Activated T-helper 9 cell treated with anti-CD3 and anti-CD28 coated beads, Interleukin-2, amount 50 U/mL, for 16 hours (primary cell): ENCODE measurements at places on chromosomes 2 and 18.
A peak's percentile ranks its signal among the peaks of the same experiment; 100 is the strongest.

DNA sequence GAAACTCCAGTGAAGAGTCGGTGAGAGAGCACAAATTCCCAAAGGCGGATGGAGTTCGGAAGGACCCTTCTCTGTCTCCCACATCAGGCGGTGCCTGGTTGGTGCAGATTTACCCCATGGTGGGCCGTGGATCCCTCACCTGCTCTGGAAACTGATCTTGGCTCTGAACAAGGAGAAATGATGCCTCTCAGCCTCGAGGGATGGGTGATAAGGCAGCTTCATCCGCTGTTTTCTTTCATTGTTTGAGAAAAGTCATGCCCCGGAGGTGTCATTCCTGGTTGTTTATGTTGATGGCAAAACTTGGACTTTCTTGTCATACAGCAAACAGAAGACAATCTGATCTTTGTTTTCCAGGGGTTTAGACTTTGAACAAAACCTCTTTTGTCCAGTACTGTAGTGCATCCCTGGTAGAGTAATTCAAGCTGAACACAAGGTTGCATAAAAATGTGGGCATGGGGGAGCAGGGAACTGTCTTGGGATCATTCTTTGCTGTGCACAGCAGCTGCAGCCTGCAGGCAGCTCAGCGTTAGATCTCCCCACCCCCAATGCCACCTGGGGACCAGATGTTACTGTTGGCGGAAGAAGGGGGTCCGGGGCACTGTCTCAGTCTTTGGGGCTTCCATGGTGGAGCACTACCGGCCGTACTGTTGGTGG lies 81.3 kb downstream of the NFATC1 start:
- no peak for DNase-seq

- no peak for DNase-seq
These were observed 131.5 kb downstream of the ZNF516 start for GRCh38 chr18:76363436-76364120.

GRCh38 chr2:181372646-181373040 lies 84.5 kb upstream of the ITGA4 start:
- no peak for DNase-seq

GRCh38 chr2:143428700-143429099 lies 299.5 kb downstream of the ARHGAP15 start:
- DNase-seq: peak; percentile 24

GRCh38 chr2:120391911-120392665 lies 46.2 kb downstream of the INHBB start:
- DNase-seq: no peak

DNA sequence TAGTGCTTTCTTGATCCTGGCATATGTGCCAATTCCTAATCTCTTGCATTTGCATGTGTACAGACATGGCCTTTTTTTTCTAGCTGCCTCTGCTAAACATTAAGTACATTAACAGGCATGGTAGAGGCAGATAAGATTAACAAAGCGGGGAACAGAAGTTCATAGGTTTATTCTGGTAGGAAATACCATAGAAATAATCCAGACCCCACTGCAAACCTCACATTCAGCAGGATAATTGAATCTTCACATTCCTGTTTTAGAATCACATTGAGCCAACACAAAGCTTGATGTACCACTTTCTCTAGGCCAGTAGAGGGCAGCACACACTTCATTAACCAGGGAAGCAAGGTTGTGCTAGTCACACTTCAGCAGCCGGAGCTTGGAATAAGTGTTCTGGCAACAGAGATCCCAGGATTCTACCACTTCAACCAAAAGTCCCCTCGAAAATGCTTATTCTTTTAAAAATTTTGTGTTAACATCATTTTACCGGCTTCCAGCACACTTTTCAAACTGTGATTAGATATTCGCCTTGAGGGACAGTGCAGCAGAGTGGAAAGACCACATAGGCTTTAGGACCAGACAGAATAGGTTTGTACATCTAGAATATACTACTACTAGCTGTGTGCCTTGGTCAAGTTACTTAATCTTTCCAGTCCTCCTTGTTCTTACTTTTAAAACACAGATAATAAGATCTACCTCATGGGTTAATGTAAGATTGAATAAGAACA lies 420.2 kb upstream of the CHST9 start:
- no peak for DNase-seq

GRCh38 chr2:164369366-164369765 lies 251.9 kb downstream of the GRB14 start:
- DNase-seq: no peak

DNA sequence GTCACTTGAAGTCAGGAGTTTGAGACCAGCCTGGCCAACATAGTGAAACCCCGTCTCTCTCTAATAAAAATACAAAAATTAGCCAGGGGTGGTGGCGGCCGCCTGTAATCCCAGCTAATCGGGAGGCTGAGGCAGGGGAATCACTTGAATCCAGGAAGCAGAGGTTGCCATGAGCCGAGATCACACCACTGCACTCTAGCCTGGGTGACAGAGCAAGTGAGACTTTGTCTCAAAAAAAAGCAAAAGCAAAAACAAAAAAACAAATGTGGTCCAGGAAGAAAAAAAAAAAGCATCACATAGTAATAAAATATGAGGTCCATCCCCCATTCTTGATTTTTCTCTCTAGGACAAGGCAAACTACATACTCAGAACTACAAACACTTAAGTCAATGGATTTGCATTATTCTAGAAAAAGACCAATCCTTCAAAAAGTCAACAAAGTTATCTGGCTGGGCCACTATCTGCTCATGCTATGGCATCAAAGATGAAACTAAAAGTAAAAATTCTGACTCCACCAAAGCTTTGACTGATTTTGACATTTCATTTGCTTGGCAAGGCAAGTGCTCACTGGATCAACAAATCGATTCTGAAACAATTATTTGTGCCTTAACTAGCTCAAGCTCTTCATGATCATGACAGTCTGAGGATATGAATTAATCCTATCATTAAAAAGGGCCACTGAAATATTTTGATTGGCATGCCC lies 28.4 kb downstream of the MEX3C start:
- DNase-seq: no peak

DNA sequence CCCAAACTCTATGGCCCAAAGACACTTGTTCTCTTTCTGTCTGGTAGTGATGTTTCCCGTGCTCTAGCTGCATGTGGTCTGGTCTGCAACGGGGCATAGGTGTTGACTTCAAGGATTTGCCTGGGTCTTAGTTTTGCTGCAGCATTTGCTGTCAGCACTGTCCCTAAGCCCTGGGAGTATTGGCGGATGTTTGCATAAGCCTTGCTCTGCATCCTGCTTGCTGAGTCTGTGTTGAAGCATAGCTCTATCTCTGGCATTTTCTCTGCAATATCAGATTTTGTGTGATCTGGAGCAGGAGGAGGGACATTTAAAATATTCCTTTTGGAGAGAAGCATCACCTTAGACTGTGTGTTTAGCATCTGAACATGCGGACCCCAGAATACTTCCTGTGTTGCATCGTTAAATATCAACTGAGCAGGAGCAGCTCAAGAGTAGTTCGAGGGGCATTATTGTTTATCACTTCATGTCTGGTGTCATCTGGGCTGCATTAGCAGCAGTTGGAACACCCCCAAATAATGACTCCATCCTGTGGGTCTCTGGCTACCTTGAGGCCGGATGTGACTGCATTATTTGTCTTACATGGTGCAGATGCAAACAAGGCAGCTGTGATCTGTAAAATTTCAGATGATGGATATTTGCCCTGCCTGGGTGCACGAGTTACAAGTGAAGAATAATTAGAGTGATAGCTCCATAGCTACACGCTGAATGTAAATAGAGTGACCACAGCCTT lies 231.7 kb downstream of the TRIB2 start:
- DNase-seq: no peak

GRCh38 chr18:52738946-52739345 lies 398.9 kb downstream of the DCC start:
- DNase-seq: no peak

DNA sequence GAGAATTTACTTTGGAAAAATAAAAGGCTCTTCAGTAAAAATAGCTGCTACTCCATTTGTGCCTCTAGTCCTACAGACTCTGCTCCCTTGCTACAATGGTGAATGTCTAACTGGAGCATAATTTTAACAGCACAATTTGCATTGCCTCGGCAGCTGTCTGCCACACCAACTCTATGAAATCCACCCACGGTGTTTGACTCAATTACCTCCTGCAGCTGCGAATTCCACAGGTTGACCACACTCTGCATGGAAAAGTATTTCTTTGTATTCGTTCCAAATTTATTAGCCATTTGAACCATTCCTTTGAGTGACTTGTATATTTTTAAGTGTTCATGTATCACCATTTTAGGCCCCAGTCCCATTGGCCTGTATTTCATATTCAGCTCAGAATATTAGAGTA lies 182.1 kb upstream of the CCDC68 start:
- no peak for DNase-seq

GRCh38 chr2:71923887-71924533 lies 223.7 kb downstream of the CYP26B1 start:
- peak; percentile 20 for DNase-seq

GRCh38 chr2:80026040-80026729 lies 278.4 kb downstream of the LRRTM1 start:
- DNase-seq: no peak

DNA sequence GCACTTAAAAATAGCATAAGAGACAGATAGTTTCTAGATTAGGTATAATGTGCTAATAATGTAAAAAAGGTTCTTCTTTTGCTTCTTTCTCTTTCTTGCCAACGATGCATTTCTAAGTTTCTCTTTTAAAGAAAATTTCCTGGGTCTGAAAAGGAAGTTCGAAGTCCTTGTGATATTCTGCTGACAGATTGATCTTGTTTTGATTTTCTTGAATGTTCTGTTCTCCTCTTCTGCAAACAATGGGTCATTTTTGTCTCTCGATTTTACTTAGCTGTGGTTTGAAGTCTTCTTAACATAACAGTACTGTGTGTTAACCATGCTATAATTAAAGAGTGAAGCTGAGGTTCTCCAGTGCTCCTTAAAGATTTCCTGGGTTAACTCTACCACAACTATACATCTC lies 61.1 kb upstream of the ACYP2 start:
- no peak for DNase-seq

DNA sequence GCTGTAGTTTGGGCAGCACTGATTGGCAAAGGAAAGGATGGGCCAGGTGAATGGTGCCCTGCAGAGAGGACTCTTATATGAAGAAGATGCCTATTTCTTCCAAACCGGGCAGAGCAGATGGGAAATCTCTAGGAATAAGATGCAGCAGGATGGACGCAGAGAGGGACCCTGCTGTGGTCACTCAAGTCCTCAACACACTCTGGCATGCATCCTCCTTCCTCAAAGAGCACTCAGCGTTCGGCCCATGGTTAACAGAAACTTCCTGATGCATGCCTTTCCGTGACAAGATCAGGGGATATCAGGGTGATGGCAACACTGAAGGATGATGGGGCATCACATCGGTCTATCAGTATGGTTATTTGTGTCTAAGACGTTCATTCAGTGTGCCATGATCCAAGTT lies 232.7 kb downstream of the TTC32 start:
- no peak for DNase-seq

DNA sequence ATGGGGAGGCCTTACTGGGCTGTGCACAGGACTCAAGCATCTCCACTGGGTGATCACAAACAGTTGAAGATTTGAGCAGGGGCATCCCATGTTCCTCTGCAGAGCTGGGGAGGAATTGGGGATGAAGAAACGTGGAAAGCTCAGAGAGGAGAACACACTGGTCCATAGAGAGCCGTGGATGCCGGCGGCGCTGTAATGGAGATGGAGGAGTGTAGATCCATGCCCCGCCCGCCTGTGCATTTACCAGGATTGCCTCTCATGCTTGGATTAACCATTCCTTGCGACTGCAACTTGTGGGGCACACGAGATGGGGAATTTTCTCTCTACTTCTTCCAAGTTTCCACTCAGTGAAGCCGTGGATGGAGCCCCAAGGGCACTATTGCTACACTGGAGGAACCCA lies 115.9 kb downstream of the NCK2 start:
- no peak for DNase-seq

DNA sequence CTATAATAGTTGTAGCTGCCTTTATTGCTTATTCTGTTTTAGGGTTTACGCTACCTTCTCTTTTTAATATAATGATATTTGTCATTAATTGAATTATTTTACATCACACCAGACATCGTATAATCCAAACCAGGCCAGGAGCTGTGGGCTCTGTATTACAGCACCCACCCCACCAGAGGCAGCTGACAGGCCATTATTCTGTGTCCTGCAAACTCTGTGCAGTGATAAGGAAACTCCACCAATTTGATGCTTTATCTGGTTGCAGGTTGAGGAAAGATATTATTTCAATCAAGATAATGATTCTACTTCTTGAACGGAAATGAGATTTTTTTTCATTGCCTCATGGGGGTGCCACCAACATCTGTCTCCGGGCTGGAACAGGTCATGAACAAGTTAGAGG lies 227.3 kb downstream of the ZBTB7C start:
- no peak for DNase-seq

- no peak for DNase-seq
These were observed 37.8 kb upstream of the LDLRAD4 start for GRCh38 chr18:13180614-13181375.
